ENCODE measurements at places on chromosomes 16 and 17.

GRCh38 chr17:61149862-61150362 is 249.7 kb upstream of the TBX2 start:
- no peak for DNase-seq

- no peak for DNase-seq
Measured at GRCh38 chr16:86584726-86585721, 6.7 kb downstream of the FOXL1 start.

DNA sequence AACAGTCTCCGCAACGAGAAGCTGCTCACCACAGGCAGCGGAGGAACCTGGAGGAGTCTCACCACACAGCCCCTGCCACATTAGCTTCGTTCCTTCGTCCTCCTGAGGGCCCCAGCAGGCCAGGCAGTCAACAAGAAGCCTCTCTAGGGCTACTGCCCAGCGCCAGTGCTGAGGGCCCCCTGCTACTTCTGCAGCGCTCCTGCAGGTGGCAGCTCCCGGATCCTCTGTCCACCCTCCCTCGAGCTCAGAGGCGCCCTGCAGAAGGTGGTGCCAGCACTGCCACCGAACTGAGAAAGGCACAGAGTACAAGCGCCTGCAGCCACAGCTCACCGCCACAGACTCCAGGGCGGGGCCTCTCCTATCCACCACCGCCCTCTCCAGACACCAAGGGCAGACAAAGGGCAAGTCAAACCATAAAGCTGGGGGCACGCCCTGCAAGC is 27.3 kb downstream of the KDM8 start:
- no peak for DNase-seq

GRCh38 chr17:57523926-57524632 is 221.0 kb downstream of the CCDC182 start:
- no peak for DNase-seq

DNA sequence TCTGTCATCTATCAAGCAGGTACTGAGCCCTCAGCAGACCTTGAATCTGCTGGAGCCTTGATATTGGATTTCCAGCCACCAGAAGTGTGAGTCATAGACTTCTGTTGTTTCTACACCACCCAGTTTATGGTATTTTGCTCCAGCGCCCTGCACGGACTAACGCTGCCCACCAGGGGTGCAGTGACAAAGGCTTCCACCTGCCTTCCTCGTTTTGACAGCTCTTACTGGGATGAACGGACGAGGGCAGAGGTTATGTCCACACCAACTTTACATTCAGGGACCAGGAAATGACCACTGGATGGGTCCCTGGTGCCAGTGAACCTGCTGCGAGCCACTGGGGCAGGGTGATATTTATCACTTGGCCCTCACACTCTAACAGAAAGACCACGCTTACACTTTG is 66.6 kb upstream of the CBX4 start:
- no peak for DNase-seq

DNA sequence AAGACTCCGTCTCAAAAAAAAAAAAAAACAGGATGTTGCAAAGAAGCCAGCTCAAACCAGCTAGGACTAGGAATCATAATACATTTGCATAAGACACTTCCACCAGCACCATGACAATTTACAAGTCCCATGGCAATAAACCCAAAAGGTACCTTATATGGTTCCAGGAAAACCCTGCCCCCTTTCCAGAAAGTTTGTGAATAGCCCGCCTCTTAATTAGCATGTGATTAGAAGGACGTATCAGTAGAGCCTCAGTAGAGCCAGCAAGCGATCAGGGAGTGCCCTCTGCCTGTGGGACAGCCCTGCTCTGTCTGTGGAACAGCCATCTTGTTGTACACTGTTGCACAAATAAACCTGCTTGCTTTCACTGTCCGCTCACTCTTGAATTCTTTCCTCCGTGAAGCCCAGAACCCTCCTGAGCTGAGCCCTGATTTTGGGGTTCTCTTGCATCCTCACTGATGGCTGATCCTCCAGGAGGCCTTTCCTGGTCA is 14.0 kb downstream of the NUPR1 start:
- DNase-seq, result no peak

GRCh38 chr16:57462209-57462977 is at the start of gene POLR2C:
TSS of gene POLR2C (plus strand) at chr16:57462679. CDS start at chr16:57462725, 46 bp downstream.
- peak; percentile 74 for DNase-seq

- no peak for DNase-seq
Measured at GRCh38 chr16:79717333-79718137, 117.0 kb upstream of the MAF start.

DNA sequence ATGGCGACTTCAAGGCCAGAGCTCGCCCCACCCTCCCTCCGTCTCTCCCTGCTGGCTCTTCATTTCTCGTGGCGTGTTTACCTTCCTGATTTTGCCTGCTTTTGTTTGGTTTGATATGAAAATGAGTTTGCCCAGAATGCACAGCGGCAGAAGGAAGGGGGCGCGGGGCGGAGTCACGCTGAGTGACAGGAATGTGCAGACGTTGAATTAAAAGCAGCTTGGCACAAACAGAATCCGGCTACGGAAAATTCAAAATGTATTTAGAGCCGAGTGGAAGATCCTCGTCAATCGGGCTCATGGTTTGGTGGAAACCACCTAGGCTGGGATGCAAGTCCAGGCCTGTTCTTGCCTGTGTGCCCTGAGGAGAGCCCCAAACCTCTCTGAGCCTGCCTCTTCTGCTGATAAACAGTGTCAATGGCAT is 102.7 kb downstream of the SDK2 start:
- no peak for DNase-seq

DNA sequence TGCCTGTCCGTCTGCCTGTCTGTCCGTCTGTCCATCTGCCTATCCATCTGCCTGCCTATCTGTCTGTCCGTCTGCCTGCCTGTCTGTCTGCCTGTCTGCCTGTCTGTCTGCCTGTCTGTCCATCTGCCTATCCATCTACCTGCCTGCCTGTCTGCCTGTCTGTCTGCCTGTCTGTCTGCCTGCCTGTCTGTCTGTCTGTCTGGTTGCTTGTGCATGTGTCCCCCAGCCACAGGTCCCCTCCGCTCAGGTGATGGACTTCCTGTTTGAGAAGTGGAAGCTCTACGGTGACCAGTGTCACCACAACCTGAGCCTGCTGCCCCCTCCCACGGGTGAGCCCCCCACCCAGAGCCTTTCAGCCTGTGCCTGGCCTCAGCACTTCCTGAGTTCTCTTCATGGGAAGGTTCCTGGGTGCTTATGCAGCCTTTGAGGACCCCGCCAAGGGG is 5.6 kb downstream of the GCGR start:
- DNase-seq, result no peak

- no peak for DNase-seq
Measured at GRCh38 chr16:84820305-84820684, 510 bp downstream of the CRISPLD2 start.

DNA sequence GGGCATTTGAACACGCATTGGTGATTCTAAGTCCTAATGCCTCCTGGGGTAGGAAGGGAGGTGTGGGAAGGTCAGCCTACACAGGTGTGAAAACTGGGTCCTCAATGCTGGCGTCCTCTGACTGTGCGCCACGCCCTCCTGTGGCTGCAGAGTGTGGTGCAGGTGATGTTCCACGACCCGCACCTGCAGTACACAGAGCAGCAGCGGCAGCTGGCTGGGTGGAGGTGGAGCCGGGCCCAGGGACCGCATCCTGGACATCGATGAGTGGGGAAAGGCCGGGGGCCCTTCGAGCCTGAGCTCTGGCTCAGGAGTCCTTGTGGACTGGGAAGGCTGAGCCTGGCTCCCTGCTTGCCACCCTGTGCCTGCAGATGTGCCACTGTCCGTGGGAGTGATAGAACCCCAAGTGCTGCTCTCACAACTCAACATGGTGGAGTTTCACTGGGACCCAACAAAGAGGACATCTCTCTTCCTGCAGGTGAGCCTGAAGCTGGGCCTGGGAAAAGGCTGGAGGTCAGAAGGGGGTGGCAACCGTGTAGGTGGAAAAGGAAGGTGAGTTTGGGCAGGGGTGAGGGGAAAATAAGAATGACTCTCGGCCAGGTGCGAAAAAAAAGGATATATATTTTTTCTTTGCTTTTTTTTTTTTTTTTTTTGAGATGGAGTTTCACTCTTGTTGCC is 14.0 kb upstream of the STAC2 start:
- peak; percentile 21 for DNase-seq

- DNase-seq, result no peak
Measured at GRCh38 chr16:11183035-11183812, 72.8 kb downstream of the SOCS1 start.

GRCh38 chr16:17939723-17940122 is 396.8 kb downstream of the NPIPA8 start:
- DNase-seq, result no peak

GRCh38 chr17:49436174-49436573 is 21.5 kb upstream of the PHB1 start:
- no peak for DNase-seq

DNA sequence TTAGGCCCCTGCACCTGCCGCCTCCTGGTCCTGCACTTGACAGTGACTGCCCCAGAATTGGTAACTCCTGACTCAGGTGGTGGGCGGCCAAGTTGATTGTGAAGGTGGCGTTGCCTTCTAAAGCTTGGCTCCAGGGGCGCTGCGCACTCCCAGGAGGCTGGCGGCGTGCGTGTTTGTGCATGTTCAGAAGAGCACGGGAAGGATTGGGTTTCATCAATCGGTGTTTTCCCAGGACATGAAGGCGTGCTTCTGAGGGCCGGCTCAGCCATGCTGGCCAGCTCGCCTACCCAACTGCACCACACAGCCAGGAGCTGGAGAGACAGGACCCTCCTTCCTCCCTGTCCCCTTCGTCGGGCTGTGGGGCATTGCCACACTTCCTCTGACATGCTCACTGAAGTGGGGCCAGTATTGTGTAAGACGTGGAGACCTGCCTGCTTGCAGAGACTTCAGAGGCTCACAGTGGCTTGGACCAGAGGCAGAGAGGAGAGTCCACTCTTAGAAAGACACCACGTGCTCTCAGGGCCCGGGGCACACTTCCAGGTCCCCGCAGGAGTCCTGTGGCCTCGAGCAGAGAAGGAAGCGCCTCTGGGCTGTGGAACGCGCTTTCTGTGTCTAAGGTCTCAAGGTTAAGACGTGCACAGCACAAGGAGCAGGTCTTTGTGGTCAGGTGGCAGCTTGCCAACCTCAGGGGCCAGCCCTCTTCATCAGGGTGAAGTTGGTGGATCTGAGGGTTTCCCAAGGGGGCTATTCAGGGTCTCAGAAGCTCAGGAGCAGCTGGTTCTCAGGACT is 2.8 kb downstream of the RAB40C start:
- peak; percentile 83 for DNase-seq

- no peak for DNase-seq
Measured at GRCh38 chr17:3964203-3965117, at the start of gene ATP2A3. TSS of gene ATP2A3 (minus strand) at chr17:3964437. CDS start at chr17:3964291, 146 bp downstream.

DNA sequence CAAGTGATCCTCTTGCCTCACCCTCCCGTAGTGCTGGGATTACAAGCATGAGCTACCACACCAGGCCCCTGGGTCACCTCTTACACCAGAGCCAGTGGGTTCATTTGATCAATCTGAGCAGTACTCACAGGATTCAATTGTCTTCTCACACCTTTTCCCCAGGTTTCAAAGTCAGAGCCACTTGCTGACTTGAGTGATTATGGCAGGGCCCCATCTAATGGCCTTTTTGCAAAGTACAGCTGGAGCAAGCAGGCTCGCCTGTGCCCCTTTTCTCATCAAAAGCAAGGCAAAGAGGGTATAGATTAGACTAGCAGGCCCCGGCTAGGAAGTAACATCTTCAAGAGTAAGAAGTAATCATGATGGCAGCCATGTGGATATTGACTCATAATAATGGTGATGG is 114.8 kb upstream of the NOL11 start:
- DNase-seq, result peak; percentile 17

GRCh38 chr17:49783071-49783715 is 5.3 kb upstream of the KAT7 start:
- no peak for DNase-seq

DNA sequence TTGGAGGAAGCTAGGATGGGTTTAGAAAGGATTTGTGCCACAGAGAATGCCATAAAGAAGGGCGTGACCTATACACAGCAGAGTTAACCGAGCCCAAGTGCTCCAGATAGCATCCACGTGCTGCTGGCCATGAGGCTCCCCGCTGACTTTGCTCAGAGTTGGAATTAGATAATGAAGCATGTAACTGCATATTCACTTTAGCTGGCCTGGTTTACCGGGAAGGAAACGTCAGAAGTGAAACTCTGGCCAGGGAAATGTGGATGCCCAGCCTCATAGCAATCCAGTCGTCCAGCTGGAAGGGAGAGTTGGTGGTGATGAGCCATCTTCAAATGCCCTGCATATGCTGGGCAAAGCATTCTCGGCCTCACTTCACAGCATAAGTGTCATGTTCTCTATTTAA is 6.1 kb downstream of the KRT35 start:
- DNase-seq, result no peak

- DNase-seq, result no peak
Measured at GRCh38 chr17:17137731-17138585, 68.2 kb downstream of the PLD6 start.

GRCh38 chr16:23496821-23497542 is 13.3 kb downstream of the GGA2 start:
- DNase-seq, result no peak
